ENCODE measurements at places on chromosomes 2 and 18.

GRCh38 chr2:218036371-218036770, 32.7 kb upstream of the RUFY4 start:
- no peak for DNase-seq

GRCh38 chr2:177430411-177430810, 37.8 kb downstream of the AGPS start:
- DNase-seq: no peak

- no peak for DNase-seq
Observed at GRCh38 chr18:12314591-12315305, 6.7 kb downstream of the TUBB6 start.

DNA sequence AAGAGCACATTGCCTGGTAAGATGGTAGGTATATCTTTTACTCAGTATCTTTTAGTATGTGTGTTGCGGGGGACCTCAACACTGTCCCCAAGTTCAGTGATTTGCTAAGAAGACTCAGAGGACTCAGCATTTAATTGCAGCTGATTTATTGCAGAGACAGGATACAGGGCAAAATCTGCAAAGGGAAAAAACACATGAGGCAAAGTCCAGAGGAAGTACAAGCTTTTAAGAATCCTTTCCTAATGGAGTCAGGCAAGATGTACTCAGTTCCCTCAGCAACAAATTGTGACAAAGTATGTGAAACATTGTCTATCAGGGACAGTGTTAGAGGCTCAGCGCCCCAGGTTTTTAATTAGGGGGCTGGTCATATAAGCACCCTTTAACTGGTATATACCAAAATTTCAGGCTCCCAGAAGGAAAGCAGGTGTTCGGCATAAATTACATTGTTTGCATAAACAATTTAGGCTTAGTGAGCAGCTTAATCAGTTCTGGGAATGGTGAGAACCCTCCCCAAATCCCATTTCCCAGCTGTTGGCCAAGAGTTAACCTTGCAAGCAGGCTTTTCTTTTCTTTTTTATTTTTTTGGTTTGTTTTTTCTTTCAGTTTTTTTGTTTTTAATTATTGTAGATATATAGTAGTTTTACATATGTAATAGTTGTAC, 41.7 kb downstream of the RAB3GAP1 start:
- no peak for DNase-seq

GRCh38 chr18:11522992-11523391, 86.4 kb upstream of the SLC35G4 start:
- no peak for DNase-seq
